ENCODE measurements at places on chromosomes 2 and 18.
A peak's percentile ranks its signal among the peaks of the same experiment; 100 is the strongest.

GRCh38 chr2:60447943-60448342 lies 105.5 kb downstream of the BCL11A start:
- no peak for DNase-seq

DNA sequence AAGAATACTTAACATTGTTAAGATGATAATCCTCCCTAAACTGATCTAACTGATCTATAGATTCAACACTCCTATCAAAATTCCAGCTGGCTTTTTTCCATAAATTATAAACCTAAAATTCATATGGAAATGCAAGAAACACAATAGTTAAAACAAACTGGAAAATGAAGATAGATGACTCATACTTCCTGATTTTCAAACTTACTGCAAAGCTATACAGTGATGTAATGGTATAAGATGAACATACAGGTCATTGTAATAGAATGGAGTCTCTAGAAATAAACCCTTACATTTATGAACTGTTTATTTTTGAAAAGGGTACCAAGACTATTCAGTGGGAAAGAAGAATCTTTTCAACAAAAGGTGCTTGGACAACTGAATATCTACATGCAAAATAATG lies 32.3 kb downstream of the UBXN4 start:
- DNase-seq: peak; percentile 34

- DNase-seq: no peak
Observed at GRCh38 chr2:239519089-239519920, 118.5 kb upstream of the HDAC4 start.

DNA sequence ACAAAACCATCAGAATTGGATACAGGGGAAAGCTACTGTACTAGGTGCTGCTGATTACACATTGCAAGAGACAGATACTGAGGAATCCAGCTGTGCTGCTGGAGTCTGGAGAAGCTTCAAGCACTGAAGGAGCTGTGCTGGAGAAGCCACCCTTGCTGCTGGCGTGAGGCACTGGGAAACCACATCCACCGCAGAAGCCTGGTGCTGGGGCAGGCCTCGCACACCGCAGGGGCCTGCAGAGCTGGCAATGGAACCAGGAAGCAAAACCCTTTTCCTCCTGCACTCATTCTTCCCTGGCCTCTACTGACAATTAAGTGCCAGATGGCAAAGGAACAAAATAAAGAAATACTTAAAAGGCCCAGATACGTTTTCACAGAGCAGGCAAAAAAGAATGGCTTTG lies 94.4 kb upstream of the MSH6 start:
- no peak for DNase-seq

GRCh38 chr2:1305342-1306013 lies 107.8 kb upstream of the TPO start:
- DNase-seq: no peak

- no peak for DNase-seq
Observed at GRCh38 chr2:169365029-169365480, 2.7 kb upstream of the LRP2 start.

- no peak for DNase-seq
Observed at GRCh38 chr2:160871953-160872352, 288.3 kb upstream of the TANK start.

DNA sequence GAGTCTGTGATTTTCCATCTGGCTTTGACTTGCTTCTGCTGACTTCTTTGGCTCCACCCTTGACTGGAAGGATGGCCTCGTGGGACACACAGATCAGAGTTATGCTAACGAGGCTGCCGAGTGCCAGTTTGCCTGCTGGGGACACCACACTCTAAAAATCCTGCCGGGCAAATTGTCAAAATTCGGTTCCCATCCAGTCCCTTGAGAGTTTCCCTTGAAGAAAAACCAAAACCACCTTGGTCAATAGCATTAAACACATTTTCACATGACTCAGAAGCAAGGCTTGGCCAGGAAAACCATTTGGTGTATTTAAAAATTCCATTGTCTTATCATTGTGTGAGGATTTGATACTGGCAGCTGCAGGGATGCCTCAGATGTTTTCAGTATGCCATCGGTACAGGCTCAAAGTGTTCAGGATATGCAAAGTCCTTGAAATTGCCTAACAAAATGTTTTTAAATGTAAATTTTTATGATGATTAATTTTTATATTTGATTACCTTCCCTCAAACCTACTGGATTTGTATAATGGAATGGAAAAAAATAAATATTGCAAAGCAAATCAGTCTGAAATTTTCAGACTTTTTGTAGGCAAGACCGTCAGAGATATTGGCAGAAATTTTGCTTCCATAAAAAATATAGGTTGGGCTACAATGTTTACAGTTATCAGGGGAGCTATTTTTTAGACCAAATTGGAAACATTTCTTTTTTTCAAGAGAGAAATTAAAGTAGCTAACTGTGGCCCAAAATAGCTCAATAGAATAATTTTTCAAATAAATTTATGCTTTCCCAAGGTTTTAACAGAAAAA lies 41.6 kb downstream of the KCNE4 start:
- peak; percentile 22 for DNase-seq

GRCh38 chr18:10170375-10170774 lies 256.6 kb downstream of the VAPA start:
- no peak for DNase-seq

- DNase-seq: no peak
Observed at GRCh38 chr2:109677835-109678580, 63.8 kb downstream of the SOWAHC start.

DNA sequence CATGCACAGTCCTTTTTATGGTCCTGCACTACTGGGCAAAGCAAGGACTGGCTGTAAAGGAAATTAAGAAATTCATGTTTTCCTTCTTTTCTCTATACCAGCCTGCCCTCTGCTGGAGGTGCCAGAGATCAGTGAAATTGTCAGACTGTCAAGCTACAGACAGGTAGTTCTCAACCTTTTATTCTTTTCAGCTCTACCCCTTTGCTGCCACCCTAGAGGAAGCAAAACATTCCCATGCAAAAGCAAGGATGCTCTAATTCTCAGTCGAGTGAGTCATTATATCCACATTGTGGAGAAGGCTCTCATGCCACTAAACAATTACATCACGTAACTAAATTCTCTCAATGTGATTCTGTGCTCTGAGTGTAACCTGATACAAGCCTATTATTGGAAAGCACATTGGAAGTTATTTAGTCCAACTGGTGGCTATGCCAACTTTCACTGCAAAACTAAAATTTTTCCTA lies 25.0 kb upstream of the RAPGEF4 start:
- DNase-seq: peak; percentile 71

DNA sequence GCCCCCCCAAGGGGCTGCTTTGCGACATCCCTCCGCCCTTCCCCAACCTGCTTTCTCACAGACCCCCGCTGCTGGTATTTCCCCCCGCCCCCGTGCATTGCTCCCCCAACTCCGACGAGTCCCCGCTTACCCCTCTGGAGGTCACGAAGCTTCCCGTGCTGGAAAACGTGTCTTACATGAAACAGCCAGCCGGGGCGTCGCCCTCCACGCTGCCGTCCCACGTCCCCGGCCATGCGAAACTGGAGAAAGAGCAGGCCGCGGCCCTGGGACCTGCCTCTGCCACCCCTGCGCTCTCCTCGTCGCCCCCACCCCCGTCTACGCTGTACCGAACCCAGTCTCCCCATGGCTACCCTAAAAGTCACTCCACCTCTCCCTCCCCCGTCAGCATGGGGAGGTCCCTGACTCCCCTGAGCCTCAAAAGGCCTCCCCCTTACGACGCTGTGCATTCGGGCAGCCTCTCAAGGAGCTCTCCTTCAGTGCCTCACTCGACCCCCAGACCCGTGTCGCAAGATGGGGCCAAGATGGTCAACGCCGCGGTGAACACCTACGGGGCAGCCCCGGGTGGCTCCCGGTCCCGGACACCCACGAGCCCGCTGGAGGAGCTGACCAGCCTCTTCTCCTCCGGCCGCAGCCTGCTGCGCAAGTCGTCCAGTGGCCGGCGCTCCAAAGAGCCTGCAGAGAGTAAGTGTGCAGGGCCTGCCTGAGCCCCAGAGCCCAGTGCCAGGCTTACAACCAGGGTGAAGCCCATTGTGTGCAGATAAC lies 183.0 kb downstream of the NYAP2 start:
- DNase-seq: no peak

DNA sequence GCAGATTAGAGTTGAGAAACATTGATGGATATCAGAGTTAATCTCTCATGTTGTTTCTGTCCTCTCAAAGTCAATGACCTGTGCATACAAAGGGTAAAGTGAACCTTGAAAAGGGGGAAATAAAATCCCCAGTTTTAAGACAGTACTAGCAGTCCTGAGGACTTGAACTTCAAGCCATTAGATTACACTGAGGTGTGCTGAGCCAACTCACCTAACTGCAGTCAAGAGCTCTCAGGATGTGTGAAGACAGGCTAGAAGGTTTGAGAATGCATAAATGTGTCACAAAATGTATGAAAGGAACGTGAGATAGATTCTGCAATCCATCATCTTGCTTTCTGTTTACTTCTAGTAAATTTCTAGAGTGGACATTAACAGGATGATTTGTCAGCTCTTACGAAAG lies 35.5 kb downstream of the DOCK10 start:
- no peak for DNase-seq

- peak; percentile 40 for DNase-seq
Observed at GRCh38 chr18:21444465-21445212, 155.9 kb downstream of the ESCO1 start.

DNA sequence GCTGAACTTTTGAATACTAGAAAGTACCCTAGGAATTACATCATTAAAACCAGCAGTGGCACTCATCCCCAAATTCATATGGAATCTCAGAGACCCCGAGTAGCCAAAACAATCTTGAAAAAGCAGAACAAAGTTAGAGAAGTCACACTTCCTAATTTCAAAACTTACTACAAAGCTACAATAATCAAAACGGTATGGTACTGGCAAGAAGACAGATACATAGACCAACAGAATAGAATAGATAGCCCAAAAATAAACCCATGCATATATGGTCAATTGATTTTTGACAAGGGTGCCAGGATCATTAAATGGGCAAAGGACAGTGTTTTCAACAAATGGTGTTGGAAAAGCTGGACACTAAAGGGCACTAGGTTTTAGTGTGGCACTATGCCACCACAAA lies 176.0 kb upstream of the NDUFV2 start:
- no peak for DNase-seq

GRCh38 chr18:51461956-51462355 lies 264.5 kb upstream of the MEX3C start:
- no peak for DNase-seq

- DNase-seq: no peak
Observed at GRCh38 chr18:75067996-75068645, 140.8 kb downstream of the PTGR3 start.

- DNase-seq: no peak
Observed at GRCh38 chr2:162219426-162219825, 23.8 kb downstream of the FAP start.

Data from hepatic stellate cell (primary cell).